ENCODE measurements at places on chromosomes 6 and 20.

DNA sequence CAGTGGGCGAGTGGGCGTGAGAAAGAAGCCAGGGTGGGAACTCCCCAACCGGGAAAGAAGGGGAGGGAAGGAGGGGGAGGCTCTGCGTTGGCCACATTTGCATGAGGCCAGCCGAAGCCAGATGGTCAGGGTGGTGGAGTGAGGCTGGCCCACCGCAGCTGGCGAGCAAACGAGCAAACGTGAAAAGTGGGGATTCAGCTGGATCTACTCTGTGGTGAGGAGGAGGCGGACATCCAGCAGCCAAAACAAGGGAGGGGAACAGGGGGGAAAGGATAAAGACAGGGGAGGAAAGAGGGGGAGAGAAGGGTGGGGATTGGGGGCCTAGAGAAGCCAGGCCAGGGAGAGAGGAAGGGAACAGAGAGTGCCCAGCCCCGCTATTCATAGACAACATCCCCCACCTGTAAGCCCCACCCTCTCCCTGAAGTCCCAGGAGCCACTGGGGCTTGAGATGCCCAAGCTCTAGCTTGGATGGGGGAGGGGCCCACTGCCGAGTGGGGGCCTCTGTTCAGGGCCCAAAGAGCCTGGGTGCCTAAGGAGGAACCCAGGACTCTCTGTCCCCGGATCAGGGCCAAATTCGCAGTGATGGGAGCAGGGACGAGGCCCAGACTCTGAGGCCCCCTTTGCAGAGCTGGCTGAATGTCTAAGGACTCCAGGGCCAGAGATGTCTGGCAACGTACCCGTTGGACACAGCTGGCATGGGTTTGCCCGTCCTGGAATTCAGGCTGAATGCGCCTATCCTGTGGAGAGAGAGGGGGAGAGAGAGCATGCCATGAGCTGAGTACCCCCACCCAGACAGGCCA lies 45.1 kb downstream of the CPNE5 start:
- DNase-seq: no peak

DNA sequence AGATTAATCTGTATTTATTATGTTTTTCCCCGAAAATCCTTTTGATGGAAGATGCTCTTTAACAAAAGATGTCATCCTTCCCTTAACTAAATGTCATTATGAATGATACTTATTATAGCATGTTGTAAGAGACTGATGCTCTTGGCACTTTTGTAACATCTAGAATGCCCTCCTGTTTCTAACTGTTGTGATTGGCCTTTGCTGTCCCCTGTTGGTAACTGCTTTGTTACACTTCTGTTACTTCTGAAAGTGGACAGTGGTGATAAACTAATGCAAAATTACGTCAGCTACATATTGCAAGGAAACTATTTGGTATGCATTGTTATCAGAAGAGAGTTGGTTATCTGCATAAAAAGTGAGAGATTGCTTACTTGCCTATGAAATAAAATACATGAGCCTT lies 5.8 kb downstream of the TTK start:
- DNase-seq: no peak

GRCh38 chr6:14739827-14740226 lies 506.0 kb upstream of the JARID2 start:
- no peak for DNase-seq

DNA sequence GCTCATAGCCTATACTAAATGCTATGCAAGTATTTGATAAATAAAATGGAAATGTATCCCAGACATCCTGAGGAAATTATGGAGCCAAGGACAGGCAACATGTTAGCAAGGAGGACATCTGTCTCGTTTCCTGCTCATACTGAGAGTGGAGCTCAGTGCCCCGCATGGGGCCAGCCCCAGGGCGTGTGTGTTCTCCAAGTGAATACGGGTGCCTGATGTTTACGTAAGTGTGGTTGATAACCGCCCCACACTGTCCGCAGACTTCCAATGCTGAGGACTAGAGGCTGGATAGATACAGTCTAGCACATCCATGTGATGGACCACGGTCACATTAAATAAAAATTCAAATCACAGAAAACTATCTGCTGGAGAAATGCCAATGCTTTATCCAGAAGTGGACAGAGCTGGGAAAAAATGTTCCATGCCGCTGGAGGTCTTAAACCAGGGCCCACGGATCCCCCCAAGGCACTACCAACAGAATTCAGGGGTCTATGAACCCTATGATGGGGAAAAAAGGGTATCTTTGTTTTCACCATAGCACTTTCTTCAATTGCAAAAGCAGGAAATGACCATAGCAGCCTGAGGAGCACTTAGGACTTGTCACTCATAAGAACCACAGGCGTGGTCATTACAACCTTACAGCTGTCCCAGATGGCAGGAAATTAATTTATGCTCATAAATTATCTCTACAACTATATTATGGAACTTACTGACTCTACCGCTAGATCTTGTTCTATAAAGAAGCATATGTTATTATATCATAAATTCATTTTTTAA lies 24.9 kb downstream of the TGM2 start:
- no peak for DNase-seq

GRCh38 chr20:4289875-4290274 lies 274.5 kb upstream of the RNF24 start:
- no peak for DNase-seq

DNA sequence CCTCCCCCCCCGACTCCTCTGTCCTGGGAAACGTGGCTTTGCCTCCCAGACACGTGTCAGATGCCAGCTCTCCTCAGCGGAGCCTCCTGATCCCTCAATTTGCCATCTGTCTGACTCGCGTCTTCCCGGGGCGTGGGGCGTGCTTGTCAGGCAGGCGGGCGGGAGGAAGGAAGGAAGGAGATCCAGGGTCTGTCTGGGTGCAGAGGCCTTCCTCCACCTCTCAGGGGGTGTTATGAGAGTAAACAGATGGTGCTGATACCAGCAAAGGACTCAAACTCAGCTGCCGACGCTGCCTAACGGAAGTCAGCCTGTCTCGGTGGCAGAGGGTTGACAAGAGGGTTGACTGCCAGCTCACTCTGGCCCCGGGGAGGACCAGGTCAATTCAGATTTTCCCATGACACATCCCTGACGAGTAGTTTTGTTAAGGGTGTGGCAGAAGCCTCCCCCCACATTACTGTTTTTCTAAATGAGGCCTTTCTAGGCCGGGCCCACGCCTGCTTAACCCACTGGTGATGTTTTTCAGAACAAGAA lies 17.0 kb downstream of the UQCC2 start:
- peak; percentile 27 for DNase-seq

- DNase-seq: no peak
Observed at GRCh38 chr20:36544134-36545018, 3.1 kb downstream of the MYL9 start.

- no peak for DNase-seq
Observed at GRCh38 chr6:72040111-72040510, 153.8 kb downstream of the RIMS1 start.

- no peak for DNase-seq
Observed at GRCh38 chr6:111781041-111781708, 92.1 kb downstream of the FYN start.

GRCh38 chr6:126341126-126341525 lies 1.2 kb downstream of the CENPW start:
- no peak for DNase-seq

GRCh38 chr6:5442916-5443315 lies 181.6 kb downstream of the FARS2 start:
- no peak for DNase-seq

DNA sequence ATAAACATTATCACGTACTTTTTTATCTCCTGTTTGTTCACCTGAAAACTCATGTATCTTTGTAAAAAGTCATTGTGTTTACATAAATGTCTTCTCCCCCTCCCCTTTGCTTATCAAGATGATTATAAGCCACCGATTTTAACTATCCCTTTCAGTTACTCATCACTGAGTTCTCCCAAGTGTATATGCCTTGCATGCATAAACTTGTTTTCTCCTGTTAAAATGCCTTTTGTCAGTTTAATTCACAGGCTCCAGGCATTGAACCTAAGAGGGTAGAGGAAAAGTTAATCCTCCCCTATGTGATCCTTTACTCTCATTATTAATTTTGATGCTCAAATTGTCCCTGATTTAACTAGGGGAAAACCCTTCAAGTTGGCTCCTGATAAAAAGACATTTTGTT lies 24.2 kb downstream of the ANKEF1 start:
- DNase-seq: no peak

DNA sequence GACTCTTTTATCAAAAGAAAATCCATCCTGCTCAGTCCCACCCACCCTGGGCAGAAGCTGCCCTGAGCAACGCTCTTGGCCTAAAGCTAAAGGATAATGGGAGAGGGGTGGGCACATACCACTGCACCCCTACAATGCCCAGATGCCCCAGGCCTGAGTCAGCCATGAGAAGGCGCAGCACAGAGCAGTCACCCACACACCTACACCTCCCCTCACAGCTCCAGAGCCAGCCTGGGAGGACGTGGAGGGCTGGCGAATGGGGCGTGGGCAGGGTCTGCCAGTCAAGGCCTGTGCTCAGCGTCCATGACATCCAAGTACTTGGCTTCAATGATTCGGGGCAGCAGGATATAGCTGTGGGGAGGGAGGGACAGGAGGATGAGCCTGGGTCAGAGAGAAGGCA lies 11.5 kb downstream of the SLC4A11 start:
- no peak for DNase-seq

DNA sequence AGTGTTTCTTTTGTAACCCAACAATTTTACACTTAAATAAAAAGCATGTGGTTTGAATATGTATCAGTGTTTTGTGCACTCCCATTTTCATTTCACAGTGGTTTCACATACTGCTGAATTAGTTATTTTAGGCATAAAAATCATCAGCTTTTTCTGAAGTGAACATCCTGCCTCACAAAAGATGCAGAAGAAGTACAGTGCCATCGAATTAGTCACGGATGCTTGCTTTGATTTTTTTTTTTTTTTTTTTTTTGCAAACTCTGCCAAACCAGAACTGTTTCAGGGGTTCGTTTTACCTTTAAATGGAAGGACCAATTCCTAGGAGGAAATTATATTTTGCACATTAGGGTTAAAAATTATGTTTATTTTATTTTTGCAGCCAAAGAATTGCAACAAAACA lies 158.6 kb downstream of the RPS12 start:
- no peak for DNase-seq

- DNase-seq: no peak
Observed at GRCh38 chr20:6044115-6044514, 9.7 kb downstream of the LRRN4 start.

DNA sequence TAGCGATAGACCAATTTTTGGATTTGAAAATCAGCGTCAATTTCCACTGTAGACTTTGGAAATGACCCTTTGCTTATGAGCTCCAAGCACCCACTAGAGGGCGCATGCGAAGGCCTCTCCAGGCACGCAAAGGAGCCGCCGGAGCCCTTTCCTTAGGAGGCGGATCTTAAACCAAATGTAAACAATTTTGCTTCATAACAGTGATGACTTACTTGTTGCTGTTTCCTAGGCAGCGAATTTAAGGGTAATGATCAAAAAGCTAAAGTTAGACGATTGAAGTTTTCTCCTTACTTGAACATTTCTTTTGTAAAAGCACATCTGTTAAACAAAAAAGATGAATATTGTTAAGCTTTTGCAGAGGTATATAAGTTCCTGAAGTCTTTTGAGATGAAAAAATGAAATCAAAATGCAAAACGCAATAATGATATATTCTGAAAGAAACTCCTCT lies 29.2 kb upstream of the EXOC2 start:
- peak; percentile 36 for DNase-seq

- DNase-seq: no peak
Observed at GRCh38 chr6:40791004-40791403, 203.8 kb upstream of the LRFN2 start.

DNA sequence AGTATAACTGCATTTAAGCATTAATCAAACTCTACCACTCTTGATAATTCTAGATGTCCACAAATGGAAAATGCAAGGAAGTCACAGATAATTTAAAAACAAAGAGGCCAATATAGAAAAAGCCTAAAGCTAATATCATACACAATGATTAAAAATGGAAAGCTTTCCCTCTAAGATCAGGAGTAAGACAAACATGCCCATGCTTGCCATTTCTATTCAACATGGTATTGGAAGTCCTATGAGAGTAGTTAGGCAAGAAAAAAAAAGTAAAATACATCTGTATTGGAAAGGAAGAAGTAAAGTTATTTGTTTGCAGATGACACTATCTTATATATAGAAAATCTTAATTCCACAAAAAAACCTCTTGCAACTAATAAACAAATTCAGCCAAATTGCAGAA lies 164.6 kb upstream of the FERMT1 start:
- no peak for DNase-seq

DNA sequence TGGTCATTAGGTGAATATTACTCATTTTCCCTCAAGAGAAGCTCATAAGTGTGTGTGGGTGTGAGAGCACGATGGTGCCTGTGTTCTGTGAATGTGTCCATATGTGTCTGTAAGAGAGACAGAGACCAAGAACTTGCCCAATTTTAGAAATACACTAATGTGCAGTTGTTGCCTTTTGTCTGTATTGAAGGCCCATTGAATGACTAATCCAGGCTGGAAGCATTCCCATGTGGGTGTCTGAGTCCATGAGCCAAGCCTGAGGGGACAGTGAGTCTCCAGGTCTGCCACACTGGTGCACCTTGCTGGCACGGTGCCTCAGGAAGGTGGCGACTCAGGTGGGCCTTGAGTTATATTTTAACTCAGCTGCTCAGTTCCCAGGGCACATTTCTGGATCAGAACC lies 25.5 kb upstream of the ASXL1 start:
- DNase-seq: no peak

- no peak for DNase-seq
Observed at GRCh38 chr20:57425150-57426013, 34.2 kb downstream of the RBM38 start.

- DNase-seq: no peak
Observed at GRCh38 chr20:41956338-41957074, 338.3 kb upstream of the CHD6 start.

GRCh38 chr6:139277587-139277986 lies 14.2 kb downstream of the TXLNB start:
- DNase-seq: no peak

DNA sequence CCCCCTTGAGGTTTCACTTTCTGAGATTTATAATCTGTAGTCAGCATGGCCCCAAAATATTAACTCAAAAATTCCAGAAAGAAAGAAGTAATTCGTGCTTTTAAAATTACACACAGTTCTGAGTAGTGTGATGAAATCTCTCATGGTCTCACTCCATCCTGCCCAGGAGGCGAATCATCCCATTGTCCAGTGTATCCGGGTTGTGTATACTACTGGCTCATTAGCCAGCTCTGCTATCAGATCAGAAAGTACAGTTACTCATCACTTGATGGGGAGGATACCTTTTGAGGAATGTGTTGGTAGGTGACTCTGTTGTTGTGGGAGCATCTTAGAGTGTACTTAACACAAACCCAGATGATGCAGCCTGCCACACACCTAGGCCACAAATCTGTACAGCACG lies 65.2 kb downstream of the CDC5L start:
- DNase-seq: no peak

DNA sequence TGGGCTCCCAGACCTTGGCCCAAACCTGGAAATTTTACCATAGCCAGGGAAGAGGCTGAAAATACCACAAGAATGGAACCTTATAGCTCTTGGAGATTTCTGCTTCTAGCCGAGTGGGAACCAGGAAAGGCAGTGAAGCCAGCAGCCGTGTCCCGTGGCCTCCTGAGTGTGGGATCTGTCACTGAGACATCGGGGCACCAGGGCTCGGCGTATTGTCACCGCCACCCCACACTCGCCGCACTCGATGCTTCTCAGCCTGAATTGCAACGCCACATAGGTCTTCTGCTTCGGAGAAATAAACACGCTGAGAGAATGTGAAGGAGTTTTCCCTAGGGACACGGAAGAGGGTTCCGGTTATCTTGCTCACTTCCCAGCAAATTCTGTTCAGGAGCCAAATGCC lies 61.5 kb downstream of the DLL1 start:
- DNase-seq: no peak

GRCh38 chr6:138682704-138683527 lies 90.7 kb upstream of the CCDC28A start:
- no peak for DNase-seq
